ENCODE measurements at places on chromosomes 2 and 18.

GRCh38 chr2:101808006-101808562, 110.6 kb downstream of the MAP4K4 start:
- no peak for DNase-seq

- no peak for DNase-seq
Observed at GRCh38 chr2:100629309-100629708, 66.5 kb downstream of the PDCL3 start.

DNA sequence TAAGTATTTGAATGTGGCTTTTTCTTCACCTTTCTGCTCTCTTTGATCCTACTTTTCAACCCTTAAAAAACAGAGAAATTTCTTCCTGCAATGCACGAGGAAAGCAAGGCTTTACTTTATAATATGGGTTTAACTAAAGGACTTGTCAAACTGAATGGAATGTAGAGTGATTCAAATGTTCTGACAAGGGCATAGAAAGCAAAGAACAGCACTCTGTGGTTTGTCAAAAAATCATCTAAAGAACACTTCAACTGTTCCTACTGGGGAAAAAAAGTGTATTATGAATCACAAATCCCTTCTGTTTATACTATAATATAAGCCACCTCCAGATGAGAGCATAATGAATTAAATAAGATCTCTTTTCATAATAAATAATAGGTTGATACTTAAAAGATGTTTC, 45.0 kb upstream of the RIT2 start:
- DNase-seq: no peak

GRCh38 chr2:26654061-26654340, 12.8 kb upstream of the CIB4 start:
- no peak for DNase-seq

- DNase-seq: no peak
Observed at GRCh38 chr2:153235516-153235915, 243.0 kb downstream of the RPRM start.

All from mesothelial cell of epicardium (in vitro differentiated cells).